ENCODE measurements at places on chromosomes 1 and 21.
A peak's percentile ranks its signal among the peaks of the same experiment; 100 is the strongest.

- DNase-seq = no peak
Measured at GRCh38 chr1:108017698-108018097, 52.7 kb upstream of the VAV3 start.

DNA sequence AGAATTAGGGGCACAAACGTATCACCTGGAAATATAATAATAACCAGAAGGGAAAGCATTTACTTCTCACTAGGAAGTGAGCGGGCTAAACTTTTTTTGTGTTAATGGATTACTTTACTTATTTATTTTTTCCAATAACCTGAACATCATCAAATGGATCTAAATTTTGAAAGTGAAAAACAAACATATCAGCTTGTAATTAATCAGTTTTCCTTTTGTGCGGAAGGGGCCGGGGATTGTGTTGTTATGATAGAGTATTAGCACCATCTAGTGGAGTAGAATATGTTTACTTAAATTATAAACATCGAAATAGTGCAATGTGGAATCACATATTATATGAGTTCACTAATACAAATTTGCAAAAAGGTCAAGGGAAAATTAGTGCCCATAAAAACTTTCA is 9.0 kb downstream of the CFH start:
- peak; percentile 31 for DNase-seq

- DNase-seq = peak; percentile 25
Measured at GRCh38 chr1:63320022-63320721, 2.2 kb upstream of the FOXD3 start.

DNA sequence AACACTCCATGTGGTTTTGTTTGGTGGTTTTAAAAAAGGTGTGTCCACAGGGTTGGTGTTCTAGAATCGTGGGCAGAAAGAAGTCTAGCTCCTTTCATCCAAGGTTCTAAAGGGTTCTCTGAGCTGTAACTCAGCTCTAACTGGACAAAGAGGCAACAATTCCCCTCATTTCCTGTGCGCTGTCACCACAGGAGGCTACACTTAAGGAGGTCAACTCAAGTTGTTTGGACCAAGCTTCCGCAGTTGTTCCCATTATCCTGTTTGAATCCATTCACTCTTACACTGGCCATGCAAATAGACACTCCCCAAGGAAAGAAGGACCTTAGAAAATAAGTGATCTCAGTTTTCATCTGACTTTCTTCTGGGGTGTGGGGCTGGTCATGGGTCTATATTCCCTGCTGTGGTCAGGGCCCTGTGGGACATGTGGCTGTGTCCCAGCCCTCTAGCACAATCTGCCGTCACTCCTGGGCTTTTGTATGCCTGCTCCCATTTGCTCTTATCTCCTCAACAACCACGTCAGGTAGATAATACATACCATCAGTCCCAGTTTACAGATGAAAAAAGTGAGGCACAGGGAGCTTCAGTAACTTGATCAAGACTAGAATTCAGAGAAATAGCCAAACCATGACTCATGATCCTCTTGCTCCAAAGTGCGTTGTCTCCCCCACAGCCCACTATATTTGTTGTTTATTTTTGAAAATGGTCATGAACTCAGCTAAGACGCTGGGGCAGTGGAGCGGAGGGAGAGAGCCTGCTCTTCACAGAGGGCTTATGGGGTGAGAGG is 103.6 kb downstream of the RHOU start:
- DNase-seq = no peak

DNA sequence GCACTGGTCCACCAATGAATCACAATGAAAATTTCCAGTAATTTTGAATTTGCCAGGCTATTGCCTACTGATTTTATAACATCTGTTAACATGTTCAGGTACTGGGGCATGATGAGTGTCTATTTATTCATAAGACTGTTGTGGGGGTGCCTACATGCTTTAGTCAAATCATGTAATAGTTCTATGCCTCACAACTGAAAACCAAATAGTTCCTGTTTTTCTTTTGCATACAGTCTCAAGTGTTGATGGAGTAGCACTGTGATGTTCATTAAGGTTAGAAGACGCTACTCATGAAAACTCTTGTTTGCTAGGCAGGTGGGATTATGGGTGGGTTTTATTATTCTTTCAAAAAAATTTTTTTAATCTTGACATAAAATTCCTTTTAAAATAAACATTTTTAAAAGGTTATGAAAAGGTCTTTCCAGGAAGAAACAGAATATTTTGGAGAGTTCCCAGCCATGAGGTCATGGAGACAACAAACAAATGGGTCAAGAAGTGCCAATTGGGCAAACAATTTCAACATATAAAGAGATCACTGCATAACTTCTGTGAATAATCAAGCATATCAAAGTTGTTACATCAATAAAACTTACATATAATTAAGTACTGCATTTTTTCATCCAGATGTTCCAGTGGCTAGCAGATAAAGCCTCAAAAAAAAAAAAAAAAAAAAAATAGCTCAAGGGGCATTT is 40.2 kb upstream of the NHLH2 start:
- DNase-seq = peak; percentile 39
